NCI-H2107 (cell line): ENCODE measurements at places on chromosomes 13 and 19.

GRCh38 chr19:7655581-7655980 lies 13.3 kb upstream of the RETN start:
- no peak for DNase-seq

- DNase-seq = no peak
Observed at GRCh38 chr13:114110091-114110829, 22.2 kb downstream of the RASA3 start.

DNA sequence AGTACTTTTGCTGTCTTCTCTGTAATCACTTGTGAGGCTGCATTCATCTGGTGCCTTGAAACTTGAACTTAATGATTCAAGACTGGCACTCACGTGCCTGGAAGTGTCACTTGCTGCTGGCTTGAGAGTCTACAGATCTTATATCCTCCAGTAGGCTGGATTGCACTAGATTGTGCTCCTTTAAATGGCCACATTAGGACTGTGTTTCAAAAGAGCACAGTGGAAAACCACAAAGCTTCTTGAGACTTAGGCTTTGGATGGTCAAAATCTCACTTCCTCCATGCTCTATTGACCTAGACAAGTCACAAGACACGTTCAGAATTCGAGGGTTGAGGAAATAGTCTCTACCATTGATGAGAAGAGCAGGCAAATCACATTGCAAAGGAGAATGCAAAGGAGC lies 1278.8 kb upstream of the MIR17HG start:
- DNase-seq = no peak

GRCh38 chr19:1206864-1207450 lies 1.4 kb downstream of the STK11 start:
- no peak for DNase-seq

DNA sequence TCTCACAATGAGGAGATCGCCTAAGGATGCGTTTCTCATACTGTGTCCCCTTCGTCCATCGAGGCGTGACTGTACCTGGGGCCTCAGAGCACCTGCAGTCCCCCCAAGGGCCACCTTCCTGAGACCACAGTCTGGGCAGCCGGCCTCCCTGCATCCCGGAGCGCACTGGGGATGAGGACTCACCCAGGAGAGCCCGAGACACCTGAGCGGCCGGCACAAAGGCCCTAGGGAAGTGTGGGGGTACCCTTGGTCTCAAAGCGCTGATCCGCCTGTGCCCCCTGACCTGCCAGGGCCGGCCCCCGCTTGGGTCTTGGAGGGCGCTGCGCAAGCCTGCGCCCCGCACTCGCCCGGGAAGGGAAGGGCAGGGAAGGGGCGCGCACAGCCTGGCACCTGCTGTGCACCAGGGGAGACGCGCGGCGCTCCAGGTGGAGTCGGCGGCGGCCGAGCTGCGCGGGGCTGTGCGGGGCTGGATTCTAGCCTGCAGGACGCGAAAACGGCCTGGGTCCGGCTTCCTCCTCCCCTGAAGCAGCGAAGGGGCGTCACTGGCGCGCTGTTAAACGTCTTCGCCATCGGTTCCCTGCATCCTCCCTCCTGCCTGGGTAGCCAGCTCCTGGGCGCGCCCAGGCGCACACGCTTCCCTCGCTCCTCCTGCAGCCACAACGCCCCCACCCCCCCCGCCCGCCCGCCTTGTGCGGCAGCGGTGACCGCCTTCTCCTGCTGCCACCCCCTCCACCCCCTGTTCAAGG lies 13.6 kb upstream of the USP29 start:
- DNase-seq = no peak

DNA sequence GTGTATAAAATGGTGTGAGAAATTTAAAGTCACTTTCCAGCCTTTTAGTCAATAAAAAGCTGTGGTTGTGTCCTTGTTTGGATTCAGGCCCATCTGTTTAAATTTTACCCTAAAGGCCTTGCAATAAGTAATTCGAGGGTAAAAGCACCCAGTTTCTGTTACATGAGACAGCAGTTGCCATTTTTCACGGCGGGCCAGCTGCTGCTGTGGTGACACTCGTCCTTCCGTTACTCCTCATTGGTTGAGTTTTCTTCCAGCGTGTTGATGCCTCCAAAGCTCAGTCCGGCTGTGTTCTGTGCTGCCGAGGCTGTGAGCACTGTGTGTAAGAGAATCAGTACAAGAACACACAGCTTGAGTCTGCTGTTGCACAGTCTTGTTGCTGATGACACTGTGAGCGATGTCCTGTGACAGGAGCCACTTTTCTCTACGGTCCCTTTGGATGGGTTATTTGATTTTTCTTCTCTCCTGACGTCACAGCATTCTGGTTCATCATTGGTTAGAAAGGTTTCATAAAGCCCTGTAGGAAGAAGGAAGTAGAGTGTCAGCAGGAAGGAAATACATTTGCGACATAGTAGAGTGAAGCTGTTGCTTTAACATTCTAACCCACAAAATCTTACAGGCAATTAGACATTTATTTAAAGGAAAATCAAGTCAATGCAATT lies 602.5 kb upstream of the ARGLU1 start:
- DNase-seq = no peak

DNA sequence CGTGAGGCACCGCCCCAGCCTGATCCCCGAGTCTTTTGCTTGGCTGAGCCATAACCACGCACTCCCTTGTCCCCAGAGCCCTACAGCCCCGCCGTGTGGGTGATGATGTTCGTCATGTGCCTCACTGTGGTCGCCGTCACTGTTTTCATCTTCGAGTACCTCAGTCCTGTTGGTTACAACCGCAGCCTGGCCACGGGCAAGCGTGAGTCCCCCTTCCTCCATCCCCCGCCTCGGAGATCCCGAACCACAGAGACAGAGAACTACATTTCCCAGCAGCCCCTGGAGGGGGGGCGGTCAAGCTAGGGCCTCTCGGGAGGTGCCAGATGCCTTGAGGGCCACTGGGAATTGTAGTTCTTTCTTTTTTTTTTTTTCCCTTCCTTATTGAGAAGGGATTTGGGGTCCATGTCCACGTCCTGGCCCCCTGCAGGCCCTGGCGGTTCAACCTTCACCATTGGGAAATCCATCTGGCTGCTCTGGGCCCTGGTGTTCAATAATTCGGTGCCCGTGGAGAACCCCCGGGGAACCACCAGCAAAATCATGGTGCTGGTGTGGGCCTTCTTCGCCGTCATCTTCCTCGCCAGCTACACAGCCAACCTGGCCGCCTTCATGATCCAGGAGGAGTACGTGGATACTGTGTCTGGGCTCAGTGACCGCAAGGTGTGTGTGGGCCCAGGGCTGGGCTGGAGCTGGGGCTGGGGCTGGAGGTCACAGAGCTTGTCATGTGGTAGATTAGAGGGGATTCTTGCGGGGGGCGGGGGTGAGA lies 25.9 kb downstream of the GRIN2D start:
- no peak for DNase-seq

DNA sequence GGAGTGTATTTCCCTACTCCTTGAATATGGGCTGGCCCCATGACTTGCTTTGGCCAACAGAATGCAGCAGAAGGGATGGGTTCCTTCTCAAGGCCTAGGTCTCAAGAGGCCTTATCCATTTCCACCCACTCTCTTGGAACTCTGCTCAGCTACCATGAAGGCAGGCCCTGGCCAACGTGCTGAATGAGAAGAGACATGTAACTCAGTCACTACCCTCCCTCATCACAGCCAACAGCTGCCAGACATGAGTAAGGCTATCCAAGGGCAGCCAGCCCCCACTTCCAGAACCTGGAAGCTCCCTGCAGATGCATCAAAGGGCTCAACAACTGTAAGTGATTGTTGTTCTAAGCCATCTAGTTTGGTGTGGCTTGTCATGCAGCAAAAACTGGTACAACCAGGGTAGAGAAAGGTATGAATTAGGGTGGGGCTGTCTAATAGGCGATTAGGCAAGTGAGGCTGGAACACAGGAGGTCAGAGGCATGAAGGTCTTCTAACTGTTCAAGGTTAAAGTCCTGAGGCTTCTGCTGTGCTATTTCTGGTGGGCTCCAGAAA lies 1.4 kb upstream of the RASL11A start:
- DNase-seq = no peak

- no peak for DNase-seq
Observed at GRCh38 chr19:3188627-3189596, 3.2 kb downstream of the NCLN start.

DNA sequence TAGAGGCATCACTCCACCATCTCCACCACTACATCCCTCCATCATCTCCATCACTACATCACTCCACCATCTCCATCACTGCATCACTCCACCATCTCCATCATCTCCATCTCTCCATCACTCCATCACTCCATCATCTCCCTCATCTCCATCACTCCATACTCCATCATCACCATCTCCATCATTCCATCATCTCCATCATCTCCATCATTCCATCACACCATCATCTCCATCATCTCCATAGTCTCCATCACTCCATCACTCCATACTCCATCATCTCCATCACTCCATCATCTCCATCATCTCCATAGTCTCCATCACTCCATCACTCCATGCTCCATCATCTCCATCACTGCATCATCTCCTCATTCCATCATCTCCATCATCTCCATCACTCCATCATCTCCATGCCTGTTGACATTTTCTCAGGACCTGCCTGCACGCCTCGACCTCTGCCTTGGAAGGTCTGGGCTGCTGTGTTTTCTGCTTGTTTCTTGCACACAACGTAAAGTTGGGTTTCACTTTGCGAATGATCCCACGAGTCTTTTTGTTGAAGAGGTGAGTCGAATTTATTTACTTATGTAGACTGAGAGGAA lies 21.2 kb upstream of the RASA3 start:
- no peak for DNase-seq

DNA sequence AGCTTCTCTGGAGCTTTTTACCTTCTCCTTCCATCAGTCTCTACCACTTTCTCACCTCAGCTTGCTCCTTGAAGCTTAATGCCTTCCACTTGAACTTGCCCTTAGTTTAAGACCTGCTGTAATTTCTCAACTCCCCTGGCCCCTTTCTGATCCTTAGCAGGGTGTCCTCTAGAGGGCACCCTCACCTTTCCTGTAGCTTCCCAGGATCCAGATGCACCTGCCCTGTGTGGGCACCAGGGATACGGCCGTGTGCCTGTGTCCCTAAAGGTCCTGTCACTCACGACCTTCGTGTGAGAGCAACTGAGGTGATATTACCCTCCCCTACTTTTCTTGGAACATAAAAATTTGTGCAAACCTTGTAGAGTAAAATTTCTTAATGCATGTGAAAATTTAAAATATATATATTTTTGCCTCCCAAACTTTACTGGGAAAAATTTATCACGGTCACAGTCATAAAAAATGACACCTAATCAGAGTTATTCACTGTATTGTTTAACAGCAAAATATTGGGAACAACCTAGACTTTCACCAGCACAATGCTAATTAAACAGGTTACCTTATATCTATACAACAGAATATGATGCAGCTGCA lies 46.4 kb downstream of the PSG3 start:
- DNase-seq = no peak

DNA sequence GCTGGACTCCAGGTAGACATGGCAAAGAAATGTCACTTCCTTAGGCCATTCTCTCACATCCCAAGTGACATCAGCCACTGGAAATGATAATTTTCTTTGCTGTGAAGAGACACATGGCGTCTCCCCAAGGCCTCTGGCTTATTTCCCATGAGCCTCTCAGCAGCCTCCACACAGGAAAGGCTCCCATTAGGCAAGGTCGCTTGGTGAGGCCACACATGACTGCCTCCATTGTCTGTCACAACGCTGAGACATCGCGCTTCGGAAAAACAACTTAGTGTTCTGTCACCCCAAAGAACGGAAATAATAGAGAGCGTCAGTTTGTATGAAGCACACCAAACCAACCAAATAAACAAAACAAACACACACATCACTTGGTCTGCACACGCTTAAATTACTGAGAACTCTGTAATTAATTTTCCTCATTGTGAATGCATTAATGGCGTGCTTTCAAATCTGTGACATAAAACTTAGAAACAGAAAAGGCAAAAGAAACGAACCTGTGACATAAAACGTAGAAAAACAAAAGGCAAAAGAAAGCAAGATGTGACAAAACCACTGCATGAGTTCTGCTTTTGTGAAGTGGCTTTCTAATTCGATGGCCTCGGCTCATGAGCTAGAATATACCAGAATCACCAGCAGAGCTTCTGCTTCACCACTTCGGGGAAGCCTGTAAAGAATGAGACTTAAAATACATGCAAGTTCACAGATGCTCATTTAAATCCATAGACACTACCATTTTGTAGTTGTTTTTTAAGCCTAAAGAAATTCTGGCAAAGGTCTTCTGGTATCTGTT lies 404.2 kb upstream of the SGCG start:
- DNase-seq = no peak

GRCh38 chr13:113558461-113558860 lies 26.1 kb upstream of the TFDP1 start:
- no peak for DNase-seq

GRCh38 chr19:1901940-1902404 lies 3.2 kb upstream of the ADAT3 start:
- no peak for DNase-seq

- no peak for DNase-seq
Observed at GRCh38 chr13:96650301-96650886, 343.9 kb downstream of the OXGR1 start.

GRCh38 chr19:3576696-3577443 lies 4.1 kb downstream of the HMG20B start:
- no peak for DNase-seq

DNA sequence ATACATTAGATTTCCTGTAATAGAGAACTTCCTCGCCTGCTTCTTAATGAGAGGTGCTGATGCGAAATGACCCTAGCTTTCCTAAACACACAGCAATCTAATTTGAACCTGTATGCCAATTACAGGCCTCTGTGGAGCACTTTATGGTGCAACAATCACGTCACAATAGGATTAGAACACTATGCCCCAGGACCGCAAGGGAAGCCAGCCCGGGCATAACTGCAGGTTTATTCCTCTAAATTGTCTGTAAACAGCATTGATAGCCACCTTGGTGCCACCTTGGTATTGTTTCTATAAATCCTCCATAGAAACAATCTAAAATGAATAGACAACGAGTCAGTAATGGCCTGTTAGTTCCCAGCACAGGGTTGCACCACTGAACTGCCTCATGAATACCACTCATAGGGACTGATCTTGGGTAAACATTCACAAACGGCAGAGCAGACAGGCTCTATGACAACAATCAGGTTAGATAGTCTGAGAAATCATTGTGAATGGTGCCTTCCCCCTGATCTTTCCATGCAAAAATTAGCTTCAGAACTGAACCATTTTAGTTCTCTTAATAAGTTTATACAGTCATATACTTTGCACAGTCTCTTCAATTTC lies 182.5 kb upstream of the OBI1 start:
- DNase-seq = no peak

GRCh38 chr13:95499811-95500712 lies 52.5 kb upstream of the CLDN10 start:
- DNase-seq = no peak

- no peak for DNase-seq
Observed at GRCh38 chr19:1650650-1651567, 1.5 kb downstream of the TCF3 start.
